ENCODE measurements at places on chromosomes 1 and 21.

DNA sequence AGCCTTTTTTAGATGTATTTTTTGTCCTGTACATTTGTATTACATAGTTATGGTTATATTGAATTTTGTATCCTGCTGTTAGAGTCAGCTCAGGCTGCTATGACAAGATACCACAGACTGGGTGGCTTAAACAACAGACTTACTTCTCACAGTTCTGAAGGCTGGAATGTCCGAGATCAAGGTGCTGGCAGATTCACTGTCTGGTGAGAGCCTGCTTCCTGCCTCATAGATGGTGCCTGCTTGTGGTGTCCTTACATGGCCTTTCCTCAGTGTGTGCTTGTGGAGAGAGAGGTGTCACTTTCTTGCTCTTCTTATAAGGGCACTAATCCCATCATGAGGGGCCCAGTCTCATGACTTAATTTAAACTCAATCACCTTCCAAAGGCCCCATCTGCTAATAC is 23.1 kb upstream of the MYSM1 start:
- DNase-seq = no peak

GRCh38 chr1:73635021-73635420 is 563.0 kb downstream of the LRRIQ3 start:
- no peak for DNase-seq

DNA sequence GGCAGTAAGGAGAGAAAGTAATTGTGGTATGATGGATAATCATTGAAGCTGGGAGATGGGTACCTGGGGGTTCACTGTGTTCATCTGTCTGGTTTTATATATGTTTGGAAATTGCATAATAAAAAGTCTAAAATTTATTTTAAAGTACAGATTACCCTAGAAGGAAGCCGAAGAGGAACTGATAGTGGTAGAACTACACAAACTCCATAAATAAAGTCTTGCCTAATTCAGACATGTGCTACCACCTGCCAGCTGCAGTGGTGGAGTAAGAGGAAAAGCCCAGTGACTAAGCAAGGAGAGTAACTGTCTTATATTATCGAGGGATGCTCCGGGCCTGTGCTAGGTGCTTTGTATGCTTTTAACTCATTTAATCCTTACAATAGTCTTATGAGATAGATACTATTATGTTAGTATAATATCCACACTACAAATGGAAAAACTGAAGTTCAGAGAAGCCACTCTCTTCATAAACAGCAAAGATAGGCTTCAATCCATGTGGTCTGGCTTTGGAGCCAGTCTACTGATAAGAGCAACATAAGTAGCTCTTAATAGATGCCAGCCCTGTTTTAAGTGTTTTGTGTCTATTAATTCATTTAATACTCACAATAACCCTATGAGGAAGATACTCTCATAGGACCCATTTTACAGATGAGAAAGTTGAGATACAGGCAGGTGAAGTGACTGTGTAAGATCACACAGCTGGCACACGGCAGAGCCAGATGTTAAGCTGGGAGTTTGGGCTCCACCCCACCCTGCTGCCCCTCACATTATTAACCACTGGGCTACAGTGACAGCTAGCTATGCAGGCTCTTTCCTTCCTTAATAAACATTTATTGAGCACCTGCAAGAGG is 56.8 kb upstream of the HNRNPU start:
- DNase-seq = no peak

GRCh38 chr1:4685523-4685865 is 31.1 kb downstream of the AJAP1 start:
- DNase-seq = no peak

DNA sequence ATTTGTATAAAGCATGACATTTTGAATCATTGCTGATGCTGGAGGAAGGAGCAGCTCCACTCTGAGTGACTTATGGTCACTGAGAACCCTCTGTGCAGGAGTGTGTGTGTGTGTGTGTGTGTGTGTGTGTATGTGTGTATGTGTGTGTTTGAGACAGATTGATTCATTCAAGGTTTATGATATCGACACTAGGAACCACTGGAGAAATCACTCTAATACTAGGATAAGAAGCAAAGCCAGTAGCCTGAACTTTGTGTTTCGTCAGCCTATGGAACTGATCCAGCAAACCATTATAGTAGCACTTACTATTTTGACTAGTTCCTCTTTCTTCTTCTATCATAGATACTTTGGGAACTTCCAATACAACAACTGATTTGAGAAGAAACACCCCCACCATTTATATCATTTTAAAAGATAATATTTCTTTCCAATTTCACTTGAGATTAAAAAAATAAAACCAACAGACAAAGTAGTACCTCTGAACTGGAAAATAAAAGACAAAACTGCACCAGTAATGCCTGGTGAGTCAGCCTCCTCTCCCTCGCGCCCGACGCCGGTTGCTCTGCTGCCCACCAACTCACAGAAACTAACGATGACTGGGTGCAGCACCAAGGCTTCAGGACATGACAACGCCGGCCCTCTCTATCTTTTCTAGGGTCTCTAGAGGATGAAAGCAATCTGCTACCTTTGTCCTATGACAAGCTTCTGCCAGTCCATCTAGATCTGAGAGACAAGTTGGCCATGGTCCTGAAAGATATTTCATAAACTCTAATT is 20.9 kb downstream of the SLAMF1 start:
- no peak for DNase-seq
